HL-60 (cell line): ENCODE measurements at places on chromosomes 6 and 20.
A peak's percentile ranks its signal among the peaks of the same experiment; 100 is the strongest.

DNA sequence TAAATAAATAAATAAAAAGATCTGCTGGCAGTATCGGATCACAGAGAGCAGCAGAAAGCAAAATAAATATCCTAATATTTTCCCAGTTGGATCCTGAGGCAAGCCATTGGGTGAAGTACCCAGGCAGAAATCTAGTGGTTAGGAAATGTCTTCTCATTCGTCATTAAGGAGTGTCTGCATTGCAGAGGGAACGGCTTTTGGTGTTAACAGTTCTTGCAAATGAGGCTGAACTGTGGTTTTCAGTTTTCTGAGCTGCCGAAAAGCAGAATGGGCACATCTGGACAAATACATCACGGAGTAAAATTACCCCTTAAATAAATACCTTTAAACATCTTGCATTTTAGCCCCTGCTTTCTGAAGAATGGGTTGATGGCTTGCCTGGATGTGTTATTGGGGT lies 82.3 kb upstream of the MPC1 start:
- no peak for DNase-seq

- DNase-seq, result no peak
Observed at GRCh38 chr20:24339210-24339641, 130.2 kb upstream of the SYNDIG1 start.

- no peak for DNase-seq
Observed at GRCh38 chr6:125222531-125223455, 69.2 kb downstream of the TPD52L1 start.

- DNase-seq, result no peak
Observed at GRCh38 chr6:109961611-109962041, 16.5 kb upstream of the GPR6 start.

DNA sequence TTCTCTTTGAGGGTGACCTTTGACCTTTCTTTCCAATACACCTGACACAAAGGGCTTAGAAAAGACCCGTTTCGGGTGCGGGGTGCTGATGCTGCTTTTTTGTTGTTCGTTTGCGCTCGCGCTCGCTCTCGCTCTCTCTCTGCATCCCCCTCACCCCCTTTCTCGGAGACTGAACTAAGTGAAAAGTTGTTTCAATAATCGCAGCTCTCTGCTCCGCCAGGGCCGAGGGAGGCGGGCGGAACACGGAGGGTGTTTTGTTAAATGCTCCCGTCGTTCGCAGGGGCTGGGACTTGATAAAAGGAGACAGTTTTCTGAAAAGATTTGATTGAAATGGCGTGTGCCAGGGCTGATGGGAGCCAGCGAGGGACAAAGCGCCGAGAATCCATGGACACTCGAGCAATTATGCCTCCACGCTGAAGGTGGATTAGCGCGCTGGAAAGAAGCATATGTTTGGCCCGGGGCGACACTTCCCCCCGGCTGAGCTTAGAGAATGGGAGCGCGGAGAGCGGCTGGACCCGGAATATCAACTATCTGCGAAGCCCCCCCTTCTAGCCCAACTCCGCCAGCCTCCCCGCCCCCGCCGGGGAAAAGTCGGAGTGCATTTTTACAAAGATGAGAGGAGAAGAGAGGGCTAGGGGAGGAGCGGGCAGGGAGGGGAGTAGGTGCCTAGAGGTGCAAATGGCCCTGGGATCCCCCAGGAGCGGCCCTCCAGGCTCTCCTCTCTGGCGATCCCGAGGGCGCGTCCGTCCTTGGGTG lies 25.0 kb downstream of the TFAP2A start:
- DNase-seq, result no peak

DNA sequence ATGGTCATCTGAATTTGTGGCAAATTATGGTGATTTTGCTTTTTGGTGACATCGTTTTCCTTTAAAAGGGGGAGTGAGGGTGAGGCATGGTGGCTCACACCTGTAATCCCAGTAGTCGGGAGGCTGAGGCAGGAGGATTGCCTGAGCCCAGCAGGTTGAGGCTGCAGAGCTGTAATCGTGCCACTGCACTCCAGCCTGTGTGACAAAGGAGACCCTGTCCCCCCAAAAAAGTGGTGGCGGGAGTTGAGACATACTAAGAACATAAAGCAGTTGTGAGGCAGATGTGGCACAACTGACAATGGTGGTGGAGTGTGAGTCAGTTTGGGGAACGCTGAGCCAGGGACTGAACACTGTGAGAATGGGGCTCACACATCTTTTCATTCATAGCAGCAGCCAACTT lies 45.5 kb downstream of the ADNP start:
- no peak for DNase-seq

GRCh38 chr20:45183084-45183483 lies 8.4 kb downstream of the PI3 start:
- no peak for DNase-seq

GRCh38 chr20:62861726-62862336 lies at the start of gene TCFL5:
Gene TCFL5, minus strand, starts transcription at chr20:62861822. Its CDS starts 152 bp downstream, at chr20:62861670.
- DNase-seq, result peak; percentile 87

GRCh38 chr6:148973538-148974208 lies 226.8 kb downstream of the UST start:
- DNase-seq, result no peak

DNA sequence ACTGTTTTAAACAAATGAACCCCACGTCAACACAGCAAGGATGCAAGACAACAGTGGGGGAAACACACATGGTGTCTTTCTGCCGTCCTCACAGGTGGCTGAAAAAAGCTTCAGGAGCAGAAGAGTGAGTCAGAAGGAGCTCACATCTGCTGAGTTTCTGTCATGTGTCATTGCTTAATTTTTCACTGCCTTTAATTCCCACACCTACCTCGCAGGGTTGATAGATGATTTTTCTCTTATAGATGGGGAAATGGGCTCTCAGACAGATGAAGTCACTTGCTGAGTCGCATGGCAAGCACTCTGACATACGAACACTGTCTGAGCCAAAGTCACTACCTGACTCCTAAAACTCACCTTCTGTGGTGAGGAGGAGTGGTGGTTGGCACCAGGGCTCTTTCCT lies 28.3 kb upstream of the CARMIL1 start:
- no peak for DNase-seq

GRCh38 chr20:19257865-19258264 lies 45.4 kb downstream of the SLC24A3 start:
- no peak for DNase-seq

GRCh38 chr20:63740070-63740626 lies 572 bp downstream of the SLC2A4RG start:
- peak; percentile 52 for DNase-seq

DNA sequence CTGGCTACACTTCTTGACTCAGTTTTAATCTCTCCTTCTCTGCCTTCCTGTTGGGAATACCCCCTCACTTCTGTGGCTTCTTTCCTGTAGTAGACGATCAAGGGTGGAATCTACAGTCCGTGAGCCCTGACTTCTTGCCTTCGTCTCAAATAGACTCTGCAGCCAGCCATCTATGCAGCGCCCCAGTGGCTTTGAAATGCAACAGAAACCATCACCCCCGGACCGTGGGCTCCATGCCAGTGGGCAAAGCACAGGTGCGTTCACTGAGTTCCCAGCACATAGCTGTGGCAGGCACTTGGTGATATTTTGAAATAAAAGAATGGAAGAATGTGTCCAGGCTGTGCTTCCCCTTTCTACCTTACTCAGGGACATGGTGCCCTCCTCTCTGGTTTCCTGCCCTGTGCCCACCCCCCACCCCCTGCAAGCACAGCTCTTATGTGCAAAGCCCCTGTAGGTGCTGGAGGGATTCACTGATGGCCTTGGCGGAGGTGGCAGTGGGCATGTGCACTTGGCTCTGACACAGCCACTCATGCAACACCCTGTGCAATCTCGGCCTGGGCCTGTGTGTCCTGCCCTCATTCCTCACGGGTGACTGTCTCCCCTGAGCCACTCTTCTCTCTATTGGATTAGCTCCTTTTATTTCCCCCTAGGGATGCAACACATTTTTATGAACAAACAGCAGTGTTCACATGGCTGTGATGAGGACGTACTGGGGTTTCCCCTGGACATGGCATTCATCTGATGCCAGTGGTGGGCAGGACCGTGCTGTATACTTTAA lies 5.5 kb upstream of the CDSN start:
- DNase-seq, result no peak

GRCh38 chr20:22904386-22904785 lies 130.7 kb upstream of the SSTR4 start:
- DNase-seq, result no peak

DNA sequence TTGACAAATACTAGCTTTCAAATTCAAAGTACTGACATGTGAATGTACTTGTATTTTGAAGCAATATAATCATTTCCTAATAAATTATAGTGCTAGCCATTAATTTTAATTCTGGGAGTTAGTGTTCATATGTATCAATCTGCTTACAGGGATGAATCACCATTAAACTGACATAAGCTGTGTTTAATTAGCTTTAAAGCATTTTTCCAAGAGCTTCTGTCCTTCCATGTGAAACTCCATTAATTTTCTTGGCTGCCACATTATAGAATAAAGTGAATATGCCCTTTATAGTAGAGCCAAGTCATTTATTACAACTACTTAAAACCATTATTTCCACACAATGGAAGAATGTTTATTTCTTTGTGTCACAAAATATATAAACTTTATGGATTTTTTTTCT lies 150.8 kb downstream of the COL21A1 start:
- no peak for DNase-seq

DNA sequence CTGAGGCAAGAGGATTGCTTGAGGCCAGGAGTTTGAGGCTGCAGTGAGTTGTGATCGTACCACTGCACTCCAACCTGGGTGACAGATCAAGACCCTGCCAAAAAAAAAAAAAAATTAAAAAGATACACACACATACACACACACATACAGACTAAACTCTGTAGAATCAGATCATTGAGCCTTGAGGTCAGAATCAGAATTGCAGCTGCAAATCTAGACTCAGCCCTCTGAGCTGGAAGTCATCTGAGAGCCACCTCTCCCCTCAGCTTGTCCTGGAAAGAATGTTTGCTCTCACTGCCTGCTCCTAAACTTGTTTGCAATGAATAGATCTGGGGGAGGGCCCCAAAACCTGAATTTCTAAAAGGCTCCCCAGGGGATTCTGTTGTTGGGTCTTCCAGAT lies 41.4 kb upstream of the ANGPT4 start:
- DNase-seq, result no peak

DNA sequence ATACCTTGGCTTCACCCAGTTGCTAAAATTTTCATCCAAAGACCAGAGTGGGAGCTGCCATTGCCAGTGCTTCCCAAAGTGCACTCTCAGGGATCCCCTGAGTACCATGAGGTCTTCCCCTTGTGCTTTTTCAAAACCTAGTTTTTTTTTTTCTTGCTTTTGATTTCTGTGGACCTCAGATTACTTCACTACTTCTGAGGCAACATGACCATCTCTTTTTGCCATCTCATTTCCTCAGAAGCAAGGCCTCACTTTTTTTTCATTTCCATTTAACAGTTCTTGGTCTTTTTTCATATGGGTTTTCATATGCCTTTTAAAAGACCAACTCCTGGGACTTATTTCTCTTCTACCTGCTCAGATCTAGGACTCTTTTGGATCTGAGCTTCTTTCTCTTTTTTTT lies 64.1 kb upstream of the MMS22L start:
- no peak for DNase-seq

DNA sequence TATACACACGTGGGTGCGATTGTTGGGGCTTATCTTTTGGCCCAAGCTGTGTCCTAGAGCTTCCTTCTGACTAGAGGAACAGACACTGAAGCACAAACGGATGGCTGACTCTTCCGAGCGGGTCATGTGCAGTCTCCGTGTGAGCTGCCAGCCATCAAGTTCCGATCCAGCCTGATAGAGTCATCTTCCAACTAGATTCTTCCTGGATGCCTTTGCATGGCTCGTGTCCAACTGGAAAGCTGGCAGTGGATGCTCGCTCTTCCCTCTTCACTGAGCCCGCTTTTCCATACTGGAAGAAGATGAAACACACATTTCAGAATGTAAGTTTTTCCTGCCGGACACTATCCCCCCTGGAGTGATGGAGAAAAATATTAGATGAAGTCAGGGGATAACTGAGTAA lies 148.1 kb downstream of the SCML4 start:
- no peak for DNase-seq

DNA sequence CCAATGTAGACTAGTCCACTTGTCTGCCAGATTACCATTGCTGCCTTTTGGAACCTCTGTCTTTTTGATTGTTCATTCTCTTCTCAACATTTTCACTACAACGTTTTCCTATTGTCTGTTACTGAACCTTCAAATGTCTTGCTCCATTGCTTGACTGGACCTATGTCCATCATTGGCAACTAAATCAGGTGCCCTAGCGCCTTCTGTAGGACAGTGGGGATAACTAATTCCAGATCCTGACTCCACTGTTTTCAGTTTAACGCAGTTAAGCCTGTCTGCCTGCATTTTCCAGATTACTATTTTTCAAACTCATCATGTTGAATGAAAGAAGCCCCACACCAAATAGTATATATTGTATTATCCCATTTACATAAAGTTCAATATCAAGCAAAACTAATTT lies 433.6 kb downstream of the RNF144B start:
- DNase-seq, result no peak

DNA sequence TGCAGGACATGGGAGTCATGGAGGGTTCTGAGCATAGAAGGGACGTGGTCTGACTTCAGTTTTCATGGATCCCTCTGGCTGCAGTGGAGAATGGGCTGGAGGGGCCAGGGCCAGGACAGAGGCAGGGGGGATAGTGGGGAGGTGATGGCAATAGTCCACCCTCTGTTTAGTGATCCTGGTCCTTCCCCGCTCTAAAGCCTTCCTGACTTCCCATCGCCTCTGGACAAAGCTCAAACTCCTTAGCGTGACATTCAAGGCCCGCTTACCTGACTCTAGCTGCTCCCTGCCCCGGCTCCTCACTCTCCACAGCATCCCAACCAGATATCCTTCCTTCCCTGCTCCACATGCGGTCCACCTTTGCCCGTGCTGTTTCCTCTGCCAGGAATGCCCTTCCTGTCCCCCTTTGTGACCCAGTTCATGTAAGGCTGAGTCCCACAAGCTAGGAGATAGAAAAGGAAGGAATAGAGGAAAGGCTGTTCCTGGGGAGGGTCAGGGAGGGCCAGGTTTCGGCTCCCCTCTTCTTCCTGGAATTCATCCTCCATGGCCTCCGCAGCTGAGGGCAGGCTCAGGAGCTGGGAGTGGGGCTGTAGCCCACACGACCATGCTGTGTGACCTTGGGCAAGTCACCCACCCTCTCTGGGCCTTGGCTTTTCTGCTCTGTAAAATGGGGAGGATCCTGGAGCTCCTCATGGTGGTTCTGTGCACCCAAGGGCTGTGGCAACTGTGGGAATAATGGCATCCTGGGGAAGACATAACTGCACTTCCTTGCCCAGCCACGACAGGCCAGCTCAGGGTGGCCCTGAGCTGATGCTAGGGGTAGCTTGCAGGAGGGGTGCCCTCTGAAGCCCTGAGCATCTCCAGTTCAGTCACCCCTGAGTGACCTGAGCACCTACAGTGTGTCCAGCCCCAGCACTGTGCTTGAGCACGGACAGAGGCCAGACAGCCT lies 116.1 kb downstream of the CEBPB start:
- DNase-seq, result no peak

- DNase-seq, result no peak
Observed at GRCh38 chr6:154632119-154632518, 101.1 kb upstream of the SCAF8 start.

GRCh38 chr6:144630857-144631256 lies 345.7 kb downstream of the UTRN start:
- no peak for DNase-seq

DNA sequence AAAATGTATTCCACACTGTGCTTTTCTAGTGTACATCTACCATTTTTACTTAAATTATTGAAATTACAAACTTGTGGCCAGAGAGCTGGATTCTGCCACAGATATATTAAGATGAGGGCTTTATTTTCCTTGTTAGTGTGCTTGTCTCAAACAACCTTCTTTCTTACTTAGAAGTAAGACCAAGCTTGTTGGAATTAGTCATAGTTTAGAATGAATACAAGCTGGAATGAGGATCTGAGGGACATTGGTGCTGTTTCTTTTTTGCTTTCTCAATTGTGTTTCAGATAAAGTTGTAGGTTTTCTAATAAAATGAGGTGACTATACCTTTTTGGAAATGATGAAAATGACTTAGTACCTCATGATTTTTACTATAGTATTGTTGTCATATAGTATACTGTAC lies 40.3 kb downstream of the UBR2 start:
- no peak for DNase-seq
